ENCODE measurements at places on chromosomes 7 and 10.

DNA sequence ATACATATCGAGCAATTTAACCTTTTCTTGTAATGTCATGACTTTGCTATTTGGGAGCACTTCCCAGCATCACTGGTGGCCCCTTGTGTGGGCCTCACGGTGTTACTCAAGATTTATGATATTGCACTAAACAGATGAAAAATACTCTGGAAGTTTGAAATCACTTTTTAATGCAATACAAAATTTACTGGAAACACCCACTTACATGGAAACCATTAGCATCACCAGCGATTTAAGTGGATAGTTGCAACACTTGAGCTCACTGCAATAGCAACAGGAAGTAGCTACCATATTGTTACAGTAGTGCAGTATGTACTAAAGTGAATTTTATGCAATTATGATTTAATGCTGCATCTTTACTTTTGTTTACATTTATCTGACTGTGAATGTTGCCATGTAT lies 184.4 kb downstream of the MDFIC start:
- DNase-seq: no peak

DNA sequence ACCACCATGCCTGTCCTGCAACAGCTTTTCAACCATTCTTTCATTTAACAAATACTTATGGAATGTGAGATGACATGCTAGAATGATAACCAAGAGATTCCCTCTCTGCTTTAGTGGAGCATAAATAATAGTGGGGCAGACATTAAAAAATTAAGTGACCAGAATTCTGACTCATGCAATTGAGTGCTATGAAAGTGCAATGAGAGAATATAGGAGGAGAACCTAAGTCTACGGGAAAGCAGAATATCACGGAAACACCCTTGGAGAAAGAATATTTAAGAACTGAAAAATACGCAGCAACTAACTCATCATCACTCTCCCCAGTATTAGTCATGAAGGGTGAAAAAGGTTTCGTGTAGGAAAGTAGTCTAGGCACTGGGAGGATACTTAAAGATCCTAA lies 7.1 kb downstream of the KIF5B start:
- DNase-seq: no peak

DNA sequence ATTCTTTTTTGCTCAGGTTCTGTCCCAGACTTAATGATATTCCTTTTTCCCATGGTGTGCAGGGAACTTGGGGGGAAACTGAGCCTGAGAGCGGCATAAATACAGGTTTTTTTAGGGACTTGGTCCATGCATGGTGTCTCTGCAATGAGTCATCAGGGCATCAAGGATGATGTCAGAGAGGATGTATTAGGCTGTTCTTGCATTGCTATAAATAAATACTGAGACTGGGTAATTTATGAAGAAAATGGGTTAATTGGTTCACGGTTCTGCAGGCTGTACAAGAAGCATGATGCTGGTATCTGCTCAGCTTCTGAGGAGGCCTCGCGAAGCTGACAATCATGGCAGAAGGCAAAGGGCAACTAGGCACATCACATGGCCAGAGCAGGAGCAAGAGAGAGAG lies 185.4 kb downstream of the RAB11FIP2 start:
- no peak for DNase-seq

DNA sequence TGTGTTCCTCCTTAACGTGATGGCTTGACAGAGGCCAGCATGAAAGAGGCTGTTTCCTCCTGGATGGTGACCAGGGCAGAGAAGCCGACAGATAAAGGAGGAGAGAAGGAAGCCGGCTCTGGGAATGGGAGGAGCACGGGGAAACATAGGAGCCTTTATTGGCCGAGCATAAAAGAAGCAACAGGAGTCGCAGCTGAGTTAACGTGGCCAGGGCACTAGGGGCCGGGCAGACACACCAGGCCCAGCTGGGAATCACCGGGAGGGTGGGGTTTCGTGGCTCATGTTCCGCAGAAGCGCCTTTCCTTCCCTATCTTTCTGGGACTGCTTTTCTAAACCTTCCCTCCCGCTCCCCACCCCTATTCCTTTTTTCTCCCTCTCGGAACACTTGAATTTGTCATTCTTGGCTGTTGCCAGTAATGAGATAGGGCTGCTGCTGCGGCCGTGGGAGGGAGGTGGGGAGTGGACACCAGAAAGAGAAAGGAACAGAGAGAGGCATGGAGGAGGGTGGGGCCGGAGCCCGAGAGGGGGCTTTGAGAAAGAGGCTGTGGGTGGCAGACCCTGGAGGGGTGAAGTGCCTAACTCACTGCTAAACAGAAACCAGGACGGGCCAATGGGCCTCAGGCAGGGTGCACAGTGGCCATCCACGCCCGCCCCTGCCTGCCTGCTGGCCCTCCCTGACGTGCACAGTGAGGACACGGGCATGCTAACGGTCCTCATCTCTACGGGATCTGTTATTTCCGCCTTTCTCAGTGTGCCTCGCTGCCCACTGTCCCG lies 65.2 kb downstream of the COL13A1 start:
- DNase-seq: no peak

DNA sequence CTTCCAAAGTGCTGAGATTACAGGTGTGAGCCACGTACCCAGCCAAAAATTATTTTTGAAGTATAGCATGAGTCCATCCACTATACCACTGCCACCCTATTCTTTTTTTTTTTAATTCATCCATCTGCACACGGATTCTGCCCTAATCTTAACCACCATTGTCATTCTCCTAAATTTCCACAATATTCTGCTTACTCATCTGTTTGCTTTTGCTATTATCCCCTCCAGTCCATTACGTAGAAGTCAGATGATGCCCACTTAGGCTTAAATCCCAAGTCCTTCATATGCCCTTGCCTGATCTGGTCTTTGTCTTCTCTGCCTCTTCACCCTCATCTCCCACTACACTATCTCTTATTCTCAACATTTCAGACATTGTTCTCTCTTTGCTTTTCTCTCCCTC lies 86.7 kb downstream of the MMRN2 start:
- no peak for DNase-seq

GRCh38 chr10:133278577-133279265 lies 2.1 kb upstream of the ADAM8 start:
- DNase-seq: no peak

GRCh38 chr7:64613653-64614052 lies 50.8 kb upstream of the ZNF680 start:
- no peak for DNase-seq

GRCh38 chr7:27526611-27527347 lies 135.9 kb downstream of the HIBADH start:
- no peak for DNase-seq

DNA sequence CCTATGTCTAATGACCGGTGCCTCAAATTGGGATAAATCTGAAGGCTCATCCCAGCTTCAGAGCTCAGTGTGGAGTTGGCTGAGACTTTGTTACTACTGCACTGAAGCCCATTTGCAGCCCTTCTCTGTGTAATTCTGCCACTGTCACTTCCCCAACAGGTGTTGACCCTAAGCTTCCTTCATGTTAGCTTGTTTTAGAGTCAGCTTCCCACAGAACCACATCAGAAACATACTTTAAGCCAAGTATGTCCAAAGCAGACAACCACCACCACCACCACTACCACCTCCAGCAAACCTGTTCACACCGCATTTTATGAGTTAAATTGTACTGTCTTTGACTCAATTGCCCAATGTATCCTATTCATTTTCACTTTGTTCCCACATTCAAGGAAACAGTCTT lies 25.2 kb upstream of the GNAT3 start:
- DNase-seq: no peak

Measured in AG04449 (cell line).